ENCODE measurements at places on chromosomes 16 and 17.

GRCh38 chr17:44120851-44121605, 2.4 kb downstream of the HDAC5 start:
- H3K4me3 ChIP-seq, result peak overlapping the region; percentile 94
- H3K27ac ChIP-seq, result peak overlapping the region; percentile 97
- H3K4me1 ChIP-seq, result peaks cover 8% of the 10 kb centered on the region
- no peaks in the 10 kb centered on the region for H3K27me3 ChIP-seq
- H3K36me3 ChIP-seq, result no peaks in the 10 kb centered on the region

GRCh38 chr16:73058616-73059409, 10.9 kb upstream of the ZFHX3 start:
- no peaks in the 10 kb centered on the region for H3K27me3 ChIP-seq
- H3K36me3 ChIP-seq, result no peaks in the 10 kb centered on the region
- no peaks in the 10 kb centered on the region for H3K4me1 ChIP-seq
- DNase-seq, result peak; percentile 51
- H3K4me3 ChIP-seq, result peak overlapping the region; percentile 70
- H3K27ac ChIP-seq, result peak overlapping the region; percentile 99

DNA sequence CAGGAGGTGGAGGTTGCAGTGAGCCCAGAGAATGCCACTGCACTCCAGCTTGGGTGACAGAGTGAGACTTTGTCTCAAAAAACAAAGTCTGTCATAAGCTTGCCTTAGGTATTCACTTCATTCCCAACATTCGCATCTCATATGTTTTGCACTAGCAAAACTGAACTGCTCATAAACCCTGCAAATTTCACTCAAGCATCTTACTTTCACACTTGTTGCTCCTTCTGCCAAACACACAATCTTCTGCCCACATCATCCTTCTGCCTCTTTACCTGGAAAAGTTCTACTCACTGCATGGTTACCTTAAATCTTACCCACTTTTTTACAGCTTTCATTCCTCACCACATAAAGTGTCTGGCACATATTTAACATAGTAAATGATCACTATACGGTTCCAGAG, 152.5 kb downstream of the USP22 start:
- no peak for DNase-seq
- no peaks in the 10 kb centered on the region for H3K4me1 ChIP-seq
- H3K27me3 ChIP-seq, result no peaks in the 10 kb centered on the region
- H3K36me3 ChIP-seq, result no peaks in the 10 kb centered on the region

GRCh38 chr17:75295201-75296158, 6.2 kb upstream of the SLC25A19 start:
- no peaks in the 10 kb centered on the region for H3K4me1 ChIP-seq
- no peaks in the 10 kb centered on the region for H3K27me3 ChIP-seq
- H3K36me3 ChIP-seq, result no peaks in the 10 kb centered on the region
- DNase-seq, result no peak
- no peak overlapping the region for H3K4me3 ChIP-seq

DNA sequence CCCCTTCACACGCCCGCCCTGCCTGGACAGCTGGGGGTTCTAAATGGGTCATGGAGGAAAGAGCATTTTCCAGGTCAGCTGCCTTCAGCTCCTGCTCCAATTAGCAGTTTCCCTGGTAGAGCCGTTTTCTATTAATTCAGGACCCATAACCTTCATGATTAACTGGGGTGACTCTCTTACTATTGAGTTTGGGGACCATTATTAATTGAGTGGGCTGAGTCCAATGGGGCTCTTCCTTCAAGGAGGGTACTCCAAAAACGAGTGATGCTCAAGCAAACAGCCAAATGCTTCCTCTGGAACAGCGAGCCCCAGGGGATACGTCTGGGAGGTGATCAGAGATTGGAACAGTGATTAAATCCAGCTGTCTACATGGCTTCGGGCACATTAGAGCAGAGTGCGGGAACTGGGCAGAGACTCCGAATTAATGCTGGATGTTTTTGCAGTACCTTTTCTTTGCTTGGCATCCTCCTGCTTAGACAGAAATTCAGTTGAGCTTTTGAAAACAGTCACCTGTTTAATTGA, 68.1 kb upstream of the CACNG3 start:
- H3K4me1 ChIP-seq, result no peaks in the 10 kb centered on the region
- no peak overlapping the region for H3K4me3 ChIP-seq
- no peaks in the 10 kb centered on the region for H3K36me3 ChIP-seq
- no peaks in the 10 kb centered on the region for H3K27me3 ChIP-seq

GRCh38 chr17:58335779-58336455, 7.3 kb upstream of the TSPOAP1 start:
- peak overlapping the region; percentile 83 for H3K27ac ChIP-seq
- DNase-seq, result no peak
- no peaks in the 10 kb centered on the region for H3K36me3 ChIP-seq
- H3K4me3 ChIP-seq, result no peak overlapping the region
- no peaks in the 10 kb centered on the region for H3K27me3 ChIP-seq

DNA sequence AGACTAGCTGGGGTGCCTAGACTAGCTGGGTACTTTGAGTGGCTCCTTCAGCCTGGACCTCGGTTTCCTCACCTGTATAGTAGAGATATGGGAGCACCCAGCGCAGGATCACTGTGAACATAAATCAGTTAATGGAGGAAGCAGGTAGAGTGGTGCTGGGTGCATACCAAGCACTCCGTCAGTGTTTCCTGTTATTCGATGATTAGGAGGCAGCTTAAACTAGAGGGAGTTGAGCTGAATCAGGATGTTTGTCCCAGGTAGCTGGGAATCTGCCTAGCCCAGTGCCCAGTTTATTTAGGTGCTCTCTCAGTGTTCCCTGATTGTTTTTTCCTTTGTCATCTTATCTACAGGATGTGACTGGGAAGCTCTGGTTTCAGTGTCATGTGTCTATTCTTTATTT, 8.4 kb upstream of the TMEM235 start:
- H3K4me1 ChIP-seq, result no peaks in the 10 kb centered on the region
- no peak overlapping the region for H3K4me3 ChIP-seq
- H3K27ac ChIP-seq, result peak overlapping the region; percentile 1
- no peaks in the 10 kb centered on the region for H3K36me3 ChIP-seq

All from uterus (tissue), 4 donors.